ENCODE measurements at places on chromosomes 3 and 15.

DNA sequence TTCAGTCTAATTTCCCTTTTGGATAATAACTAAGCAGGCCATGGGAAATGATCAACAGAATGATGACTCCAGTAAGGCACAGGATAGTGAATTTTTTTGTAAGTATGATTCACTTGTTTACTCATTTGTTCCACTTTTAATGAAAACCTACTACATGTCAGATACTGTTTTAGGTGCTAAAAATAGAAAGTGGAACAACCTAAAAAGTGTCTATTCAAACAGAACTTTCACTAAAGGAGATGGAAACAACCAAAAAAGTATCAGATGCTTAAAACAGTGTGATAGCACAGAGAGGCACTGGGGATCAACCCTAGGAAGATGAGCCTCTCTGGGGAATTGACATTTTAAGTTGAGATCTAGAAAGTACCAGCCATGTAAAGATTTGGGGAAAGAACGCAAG is 11.1 kb downstream of the RYK start:
- DNase-seq = no peak

DNA sequence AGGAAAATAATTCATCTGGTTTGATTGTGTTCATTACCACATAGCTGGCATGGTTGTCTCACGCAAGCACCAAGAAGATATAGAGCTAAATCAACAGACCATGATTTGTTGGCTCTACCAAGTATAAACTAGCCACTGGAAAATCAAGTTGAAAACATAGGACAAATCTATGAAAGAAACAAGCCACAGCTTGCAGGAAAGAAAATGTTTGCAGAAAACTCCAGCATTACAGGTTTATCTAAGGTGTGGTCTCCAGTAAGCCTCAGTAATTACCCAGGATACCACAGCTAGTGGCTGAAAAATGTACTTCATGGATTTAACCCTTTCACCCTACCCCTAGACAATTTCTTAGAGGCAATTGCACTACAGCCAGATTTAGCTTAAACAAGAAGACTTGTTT is 340.6 kb downstream of the SOX2 start:
- DNase-seq = no peak

DNA sequence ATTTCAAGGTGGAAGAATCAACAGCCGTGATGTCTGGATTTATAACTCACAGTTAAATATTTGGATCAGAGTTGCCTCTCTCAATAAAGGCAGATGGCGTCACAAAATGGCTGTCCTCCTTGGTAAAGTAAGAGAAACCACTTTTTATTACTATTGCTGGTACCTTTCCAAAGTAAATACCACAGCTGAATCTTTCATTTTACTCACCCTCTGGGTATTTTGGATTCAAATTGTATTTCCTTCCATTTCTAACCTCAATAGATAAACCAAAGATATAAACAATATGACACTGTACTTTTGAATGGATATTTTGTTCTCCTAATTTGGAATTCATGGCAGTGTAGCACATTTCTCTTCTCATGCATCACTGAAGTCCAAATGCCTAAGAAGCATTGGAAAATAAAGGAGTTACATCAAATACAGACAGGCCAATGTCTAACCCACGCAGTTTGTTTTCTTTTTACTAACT is 29.5 kb downstream of the KLHL24 start:
- peak; percentile 93 for DNase-seq

- DNase-seq = no peak
These were observed 904.2 kb downstream of the ROBO1 start for GRCh38 chr3:78863306-78864203.

- DNase-seq = no peak
These were observed 9.1 kb downstream of the RAB43 start for GRCh38 chr3:129112308-129113052.

- peak; percentile 16 for DNase-seq
These were observed 71.2 kb upstream of the WNT5A start for GRCh38 chr3:55558316-55558715.

- no peak for DNase-seq
These were observed 110.4 kb downstream of the CBLB start for GRCh38 chr3:105758451-105758850.

DNA sequence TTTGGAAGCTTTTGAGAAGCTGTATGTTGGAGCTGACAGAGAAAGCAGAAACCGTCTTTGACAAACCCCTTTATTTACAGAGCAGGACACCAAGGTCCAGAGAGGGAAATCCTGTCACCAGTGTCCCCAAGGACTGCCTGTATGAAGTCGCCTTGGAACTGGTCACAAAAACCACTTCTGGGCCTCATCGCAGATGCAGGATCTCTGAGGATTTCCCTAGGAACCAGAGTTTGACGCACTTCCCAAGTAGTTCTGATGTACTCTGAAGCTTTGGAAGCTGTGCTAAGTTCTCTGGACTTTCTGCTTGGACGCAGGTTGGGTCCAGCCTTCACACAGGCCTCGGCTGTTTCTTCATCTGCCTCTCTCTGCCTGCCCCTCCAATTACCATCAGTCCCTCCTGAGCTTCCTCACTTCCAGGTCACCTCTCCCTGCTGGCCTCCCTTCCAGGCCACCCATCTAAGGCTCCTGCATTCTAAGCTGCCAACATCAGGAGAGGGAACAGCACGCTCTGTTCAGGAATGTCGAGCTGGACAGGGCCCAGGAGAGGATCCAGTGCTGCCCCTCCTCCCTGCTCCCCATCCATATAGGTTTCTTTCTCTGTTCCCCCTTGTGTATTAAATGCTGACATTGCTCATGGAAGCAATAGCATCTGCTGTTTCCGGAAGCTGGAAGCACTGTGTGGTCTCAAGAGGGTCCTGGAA is 270.8 kb downstream of the OPA1 start:
- DNase-seq = no peak

GRCh38 chr3:178841011-178841410 is 230.6 kb downstream of the ZMAT3 start:
- DNase-seq = no peak

- DNase-seq = no peak
These were observed 14.2 kb downstream of the CRBN start for GRCh38 chr3:3165241-3165640.
